ENCODE measurements at places on chromosomes 12 and 14. TPM values are rescaled to one million over a fixed set of nuclear protein-coding genes. Genes with fewer than 3 reads are reported as not detected.

DCTN2 gene
- 144 TPM for polyA plus RNA-seq

MYF6 gene
- polyA plus RNA-seq, result not detected

JAG2 gene
- 0.25 TPM for polyA plus RNA-seq

DNA sequence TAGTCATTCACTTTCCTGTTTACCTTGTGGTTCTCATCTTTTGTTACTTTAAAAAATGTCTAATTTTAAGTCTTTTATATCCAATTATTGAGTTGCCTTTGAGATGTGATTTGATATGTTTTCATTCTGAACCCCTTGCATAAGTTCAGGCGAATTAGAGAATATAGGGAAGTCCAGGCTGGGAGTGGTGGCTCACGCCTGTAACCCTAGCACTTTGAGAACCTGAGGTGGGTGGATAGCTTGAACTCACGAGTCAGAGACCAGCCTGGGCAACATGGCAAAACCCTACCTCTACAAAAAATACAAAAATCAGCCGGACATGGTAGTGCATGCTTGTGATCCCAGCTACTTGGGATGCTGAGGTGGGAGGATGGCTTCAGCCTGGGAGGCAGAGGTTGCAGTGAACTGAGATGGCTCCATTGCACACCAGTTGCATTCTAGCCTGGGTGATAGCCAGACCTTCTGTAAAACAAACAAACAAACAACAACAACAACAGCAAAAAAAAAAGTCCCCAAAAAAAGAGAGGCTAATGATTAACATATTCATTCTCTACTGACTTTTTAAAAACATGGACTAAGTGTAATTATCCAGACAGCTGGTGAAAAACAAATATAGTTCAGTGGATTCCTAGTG, 451.1 kb upstream of the RGS6 start:
- H3K4me3 ChIP-seq, result no peak overlapping the region
- no peak for DNase-seq
- no peaks in the 10 kb centered on the region for H3K36me3 ChIP-seq
- no peaks in the 10 kb centered on the region for H3K27me3 ChIP-seq

DNA sequence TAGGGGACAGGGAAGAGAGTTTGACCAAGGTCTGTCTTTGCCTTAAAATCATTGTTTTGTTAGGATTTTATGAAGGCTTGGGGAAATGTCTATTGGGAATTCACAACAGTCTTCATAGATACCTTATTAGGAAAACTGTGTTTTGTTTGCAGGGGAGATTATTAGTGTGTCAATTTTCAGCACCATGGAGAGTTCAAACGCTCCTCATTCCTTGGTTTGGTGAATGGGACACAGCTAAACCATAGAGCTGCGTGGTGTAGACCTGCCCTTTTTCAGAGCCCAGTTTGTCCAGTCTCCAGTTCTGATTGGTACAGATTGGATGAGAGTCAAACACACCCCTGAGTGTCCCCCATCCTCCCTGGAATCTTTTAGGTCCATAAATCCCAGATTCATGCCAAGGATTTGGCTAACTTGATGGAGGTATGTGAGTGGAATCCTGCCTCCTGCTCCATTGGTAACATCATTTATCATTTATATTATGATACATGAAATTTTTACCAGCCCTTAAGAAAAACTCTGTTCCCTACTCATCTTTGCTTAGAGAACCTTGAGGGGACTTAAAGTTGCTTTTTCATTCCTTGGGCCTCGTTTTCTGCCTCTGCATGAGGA, 12.0 kb downstream of the NGDN start:
- H3K36me3 ChIP-seq, result peaks cover 15% of the 10 kb centered on the region
- peak; percentile 45 for DNase-seq
- H3K4me3 ChIP-seq, result no peak overlapping the region
- H3K27me3 ChIP-seq, result no peaks in the 10 kb centered on the region

DNA sequence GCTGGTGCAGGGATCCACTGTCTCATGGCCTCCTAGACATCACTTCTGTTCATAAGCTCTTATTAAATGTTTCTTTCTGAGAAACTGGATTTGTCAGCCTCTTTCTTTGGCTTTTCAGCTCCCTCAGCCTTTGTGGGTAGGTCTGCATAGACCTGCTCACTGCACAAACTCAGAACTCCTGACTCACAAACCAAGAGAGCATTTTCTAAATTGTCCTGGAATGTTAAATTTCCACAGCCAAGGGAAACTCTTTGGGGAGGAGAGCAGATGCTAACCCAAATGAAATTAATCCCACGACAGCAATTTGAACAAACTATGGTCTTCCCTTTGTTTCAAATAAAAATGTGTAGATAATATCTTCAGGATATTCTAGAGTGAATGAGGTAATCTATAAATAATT, 19.5 kb upstream of the CERS5 start:
- DNase-seq, result peak; percentile 84
- peak overlapping the region; percentile 94 for H3K27ac ChIP-seq
- no peaks in the 10 kb centered on the region for H3K27me3 ChIP-seq
- peaks cover 58% of the 10 kb centered on the region for H3K36me3 ChIP-seq
- peaks cover 59% of the 10 kb centered on the region for H3K4me1 ChIP-seq

DNA sequence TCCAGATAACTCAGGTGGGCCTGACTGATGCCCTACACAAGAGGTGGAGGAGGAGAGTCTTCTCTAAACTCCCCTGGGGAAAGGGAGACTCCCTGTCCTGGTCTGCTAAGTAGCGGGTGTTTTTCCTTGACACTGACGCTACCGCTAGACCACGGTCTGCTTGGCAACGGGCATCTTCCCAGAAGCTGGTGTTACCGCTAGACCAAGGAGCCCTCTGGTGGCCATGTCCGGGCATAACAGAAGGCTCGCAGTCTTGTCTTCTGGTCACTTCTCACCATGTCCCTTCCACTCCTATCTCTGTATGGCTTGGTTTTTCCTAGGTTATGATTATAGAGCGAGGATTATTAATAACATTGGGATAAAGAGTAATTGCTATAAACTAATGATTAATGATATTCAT, 965.5 kb downstream of the TMEM121 start:
- H3K4me1 ChIP-seq, result no peaks in the 10 kb centered on the region
- H3K27ac ChIP-seq, result no peak overlapping the region
- H3K27me3 ChIP-seq, result no peaks in the 10 kb centered on the region
- no peaks in the 10 kb centered on the region for H3K36me3 ChIP-seq
- DNase-seq, result peak; percentile 0
- H3K4me3 ChIP-seq, result no peak overlapping the region

DNA sequence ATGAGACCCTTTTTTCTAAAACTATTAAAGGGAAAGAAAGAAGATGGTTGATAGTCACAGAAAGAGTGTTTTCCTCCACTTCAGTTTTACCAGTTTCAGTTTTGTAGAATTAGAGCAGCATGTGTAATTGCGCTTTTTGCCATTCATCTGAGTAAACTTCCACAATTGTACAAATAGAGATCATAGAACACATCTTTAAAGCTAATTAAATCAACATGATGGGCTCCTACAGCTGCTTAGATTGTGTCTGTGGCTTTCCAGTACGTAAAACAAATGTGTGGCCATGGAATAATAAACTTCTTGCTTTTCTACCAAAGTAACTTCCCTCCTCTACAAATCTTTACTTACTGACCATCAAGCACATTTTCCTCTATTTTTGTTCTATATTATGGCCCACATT, 84.2 kb upstream of the LRIG3 start:
- no peak for DNase-seq
- 0 out of 2 replicates have a peak overlapping the region, but pooled peaks have one; percentile 12 for H3K4me3 ChIP-seq
- H3K4me1 ChIP-seq, result peaks cover 9% of the 10 kb centered on the region
- no peaks in the 10 kb centered on the region for H3K27me3 ChIP-seq
- H3K27ac ChIP-seq, result no peak overlapping the region

DNA sequence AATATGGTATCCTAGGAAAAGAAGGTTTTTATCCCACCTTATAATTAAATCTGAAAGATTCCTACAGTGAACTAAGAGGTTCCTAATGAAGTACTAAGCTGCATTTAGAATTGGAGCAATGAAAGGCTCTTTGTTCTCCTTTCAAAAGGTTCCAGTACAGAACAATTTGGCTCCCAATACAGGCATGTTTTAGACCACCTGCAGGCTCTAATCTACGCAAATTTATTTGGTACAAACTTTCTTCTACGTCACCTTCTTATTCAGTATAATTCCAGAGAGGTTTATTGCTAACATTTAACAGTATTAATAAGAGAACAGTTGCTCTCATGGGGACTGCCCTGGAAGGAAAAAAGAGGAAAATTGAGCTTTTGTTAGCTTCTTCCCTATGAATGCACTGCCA, 37.6 kb upstream of the SLCO1C1 start:
- no peak overlapping the region for H3K4me3 ChIP-seq
- no peaks in the 10 kb centered on the region for H3K4me1 ChIP-seq
- H3K27ac ChIP-seq, result no peak overlapping the region
- H3K27me3 ChIP-seq, result no peaks in the 10 kb centered on the region
- H3K36me3 ChIP-seq, result no peaks in the 10 kb centered on the region
- no peak for DNase-seq

DNA sequence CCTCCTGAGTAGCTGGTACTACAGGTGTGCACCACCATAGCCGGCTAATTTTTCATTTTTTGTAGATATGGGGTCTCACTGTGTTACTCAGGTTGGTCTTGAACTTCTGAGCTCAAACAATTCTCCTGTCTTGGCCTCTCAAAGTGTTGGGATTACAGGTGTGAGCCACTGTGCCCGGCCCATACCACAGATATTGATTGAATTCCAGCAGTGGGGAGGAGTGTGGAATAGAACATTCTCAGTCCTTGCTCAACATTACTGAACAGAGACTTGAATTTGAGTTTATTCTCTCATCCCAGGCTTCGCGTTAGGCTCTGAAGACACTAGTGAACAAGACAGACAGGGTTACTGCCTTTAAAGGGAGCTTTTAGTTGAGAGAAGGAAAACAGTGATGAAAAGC, 39.6 kb downstream of the PTPN11 start:
- H3K4me3 ChIP-seq, result no peak overlapping the region
- peaks cover 41% of the 10 kb centered on the region for H3K36me3 ChIP-seq
- H3K27ac ChIP-seq, result no peak overlapping the region
- H3K4me1 ChIP-seq, result no peaks in the 10 kb centered on the region
- no peaks in the 10 kb centered on the region for H3K27me3 ChIP-seq

- no peak for DNase-seq
- H3K27ac ChIP-seq, result no peak overlapping the region
- H3K4me1 ChIP-seq, result peaks cover 18% of the 10 kb centered on the region
- no peaks in the 10 kb centered on the region for H3K27me3 ChIP-seq
These were observed 60.5 kb downstream of the BTG1 start for GRCh38 chr12:92085040-92085735.

GRCh38 chr14:97328743-97329142, 531.6 kb downstream of the VRK1 start:
- no peaks in the 10 kb centered on the region for H3K4me1 ChIP-seq
- no peak overlapping the region for H3K4me3 ChIP-seq
- no peak overlapping the region for H3K27ac ChIP-seq
- no peak for DNase-seq
